ENCODE measurements at places on chromosomes 1 and 21.

DNA sequence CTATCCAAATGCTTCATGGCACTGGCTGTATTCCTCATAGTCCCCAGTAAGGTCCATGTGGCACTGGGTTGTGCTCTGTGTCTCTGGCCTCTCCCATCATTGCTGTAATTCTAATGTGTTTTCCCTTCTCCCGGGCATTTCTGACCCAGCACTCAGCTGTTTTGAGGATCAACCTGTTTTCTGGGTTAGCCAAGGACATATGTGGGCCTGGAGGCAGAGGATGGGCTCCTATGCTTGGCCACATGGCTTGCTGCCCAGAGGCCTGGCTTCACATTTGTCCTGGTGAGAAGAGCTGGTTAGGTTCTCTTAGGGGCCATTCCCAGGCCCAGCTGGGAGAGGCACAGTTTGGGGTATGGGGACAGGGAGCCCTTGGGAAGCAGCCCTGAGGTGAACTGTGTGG is 103.1 kb downstream of the FAM78B start:
- DNase-seq = no peak

DNA sequence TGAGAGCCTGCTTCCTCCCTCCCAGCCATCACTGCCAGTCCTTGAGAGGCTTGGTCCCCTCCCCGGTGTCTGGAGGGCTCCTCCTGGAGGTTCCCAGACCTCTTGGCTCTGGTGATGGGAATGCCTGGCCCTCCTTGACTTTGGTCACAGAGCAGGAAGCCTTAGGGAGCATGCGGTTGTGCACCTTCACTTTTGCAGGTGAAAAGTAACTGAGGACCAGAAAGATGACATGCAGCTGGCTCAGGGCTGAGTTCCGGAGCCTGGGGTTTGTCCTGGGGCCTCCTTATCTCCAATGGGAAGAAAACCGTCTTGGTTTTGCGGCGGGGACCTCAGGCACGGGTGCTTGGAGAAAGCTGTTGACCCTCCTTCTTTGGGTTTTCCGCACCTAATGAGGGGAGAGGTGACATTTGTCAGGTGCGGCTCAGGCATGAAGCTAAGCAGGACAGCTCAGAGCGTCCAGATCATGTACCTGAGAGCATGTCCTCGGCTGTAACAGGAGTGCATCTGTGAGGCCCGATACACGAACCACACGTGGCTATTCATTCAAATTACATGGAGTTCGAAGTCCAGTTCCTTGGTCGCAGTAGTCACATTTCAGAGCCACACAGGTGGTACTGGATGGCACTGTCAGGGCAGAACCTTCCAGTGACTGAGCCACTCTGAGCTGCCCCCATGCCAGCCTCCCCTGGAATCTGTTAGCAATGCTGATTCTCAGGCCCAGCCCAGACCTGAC is 608 bp upstream of the MX2 start:
- DNase-seq = no peak

- DNase-seq = no peak
Observed at GRCh38 chr1:113247782-113248181, 142.5 kb upstream of the MAGI3 start.

DNA sequence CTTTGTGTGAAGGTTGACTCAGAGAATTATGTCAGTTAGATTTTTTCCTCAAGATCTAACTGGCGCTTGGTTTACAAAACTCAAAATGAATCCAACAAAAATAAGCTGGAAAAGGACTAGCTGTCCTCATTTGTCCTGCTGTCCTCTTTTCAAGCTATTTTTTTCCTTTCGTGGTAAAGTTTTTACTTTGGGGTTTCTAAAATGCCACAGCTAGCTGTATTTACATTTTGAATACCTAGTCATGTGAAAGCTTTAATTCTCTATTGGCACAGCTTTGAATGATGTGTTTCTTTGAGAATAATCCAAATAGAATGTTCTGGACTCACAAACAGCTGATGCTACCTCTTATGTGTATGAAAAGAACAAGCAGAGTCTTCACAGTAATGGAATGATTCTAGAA is 673.6 kb upstream of the NR5A2 start:
- DNase-seq = no peak

- DNase-seq = no peak
Observed at GRCh38 chr1:211734791-211735190, 59.4 kb upstream of the NEK2 start.

DNA sequence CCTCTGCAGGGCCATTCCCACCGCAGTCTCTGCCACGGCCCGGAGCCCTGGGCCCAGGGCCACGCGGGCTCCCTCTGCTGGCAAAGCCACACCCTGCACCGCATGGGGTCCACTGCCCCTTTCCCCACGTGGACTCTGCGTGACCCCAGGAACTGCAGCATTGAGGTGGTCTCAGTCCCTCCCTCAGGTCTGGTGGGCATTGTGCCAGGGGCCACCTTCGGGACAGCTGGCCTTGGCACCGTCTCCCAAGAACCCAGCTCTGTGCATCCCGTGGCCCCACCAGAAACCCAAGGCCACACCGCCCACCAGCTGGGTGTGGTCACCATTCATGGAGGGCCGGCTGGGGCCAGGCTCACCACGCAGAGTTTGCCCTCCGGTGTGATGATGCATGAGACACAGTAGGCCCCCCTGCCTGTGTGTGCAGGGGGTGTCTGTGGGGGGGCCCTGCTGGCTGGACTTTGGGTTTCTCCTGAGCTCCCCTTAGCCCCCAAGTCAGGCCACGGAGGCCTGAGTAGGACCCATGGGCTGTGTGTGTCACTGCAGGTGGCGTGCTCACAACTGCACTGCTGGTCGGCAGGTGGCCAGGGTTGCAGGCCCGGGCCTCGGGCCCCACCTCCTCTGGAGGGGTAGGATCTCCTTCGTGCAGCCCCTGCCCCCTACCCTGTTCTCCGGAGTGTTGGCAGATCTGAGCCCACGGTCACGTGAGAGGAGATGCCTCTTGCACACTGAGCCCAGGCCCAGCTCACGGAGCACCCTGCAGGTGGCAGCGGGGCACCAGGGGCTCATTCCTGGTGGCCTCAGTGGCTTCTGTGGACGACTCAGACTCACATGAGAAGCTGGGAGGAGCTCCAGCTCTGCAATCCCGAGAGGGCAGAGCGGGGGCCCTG is 5.8 kb downstream of the VWA1 start:
- DNase-seq = no peak

GRCh38 chr1:175839779-175840669 is 96.6 kb upstream of the TNR start:
- DNase-seq = no peak

DNA sequence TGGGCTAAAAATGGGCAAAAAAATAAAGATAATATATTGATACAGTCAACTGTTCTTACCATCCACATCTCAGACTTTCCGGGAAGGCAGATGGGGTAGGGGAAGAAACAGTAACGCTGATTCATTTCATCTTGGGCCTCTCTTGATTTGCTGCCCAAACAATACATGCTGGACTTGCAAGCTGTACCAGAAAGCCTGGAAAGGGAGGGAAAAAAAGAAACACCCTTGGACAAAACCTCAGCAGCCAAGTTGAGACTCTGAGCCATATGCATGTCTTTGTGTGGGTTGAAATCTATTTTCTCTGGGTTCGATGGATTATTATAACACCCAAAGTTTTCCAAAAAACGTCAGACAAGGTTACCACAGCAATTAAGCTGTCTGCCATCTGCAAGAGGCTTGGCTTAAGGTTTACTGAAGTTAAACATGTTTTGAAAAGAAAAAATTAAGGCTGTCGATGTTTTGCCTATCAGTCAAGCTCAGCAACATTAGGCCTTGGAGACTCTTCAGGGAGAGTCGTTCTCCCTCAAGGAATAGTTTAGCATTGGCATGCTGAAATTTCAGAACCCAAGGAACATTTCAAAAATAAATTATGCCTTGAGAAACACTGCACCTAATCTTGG is 71.2 kb downstream of the PSMG1 start:
- DNase-seq = no peak

DNA sequence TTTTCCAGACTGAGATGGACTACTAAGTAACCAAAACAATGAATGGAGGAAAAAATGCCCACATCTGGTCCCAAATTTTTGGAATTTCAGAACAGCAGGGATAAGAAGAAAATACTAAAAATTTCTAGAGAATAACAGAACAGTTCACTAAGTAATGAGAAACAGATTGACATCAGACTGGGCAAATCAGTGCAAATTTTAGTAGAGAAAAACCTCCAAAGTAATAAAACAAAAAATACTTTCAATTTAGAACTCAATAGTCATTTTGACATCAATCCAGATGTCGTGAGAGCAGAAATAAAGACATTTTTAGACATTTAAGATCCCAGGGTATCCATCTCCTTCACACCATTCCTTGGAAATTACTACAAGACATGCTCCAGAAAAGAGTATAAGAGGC is 39.3 kb downstream of the CRP start:
- DNase-seq = no peak

DNA sequence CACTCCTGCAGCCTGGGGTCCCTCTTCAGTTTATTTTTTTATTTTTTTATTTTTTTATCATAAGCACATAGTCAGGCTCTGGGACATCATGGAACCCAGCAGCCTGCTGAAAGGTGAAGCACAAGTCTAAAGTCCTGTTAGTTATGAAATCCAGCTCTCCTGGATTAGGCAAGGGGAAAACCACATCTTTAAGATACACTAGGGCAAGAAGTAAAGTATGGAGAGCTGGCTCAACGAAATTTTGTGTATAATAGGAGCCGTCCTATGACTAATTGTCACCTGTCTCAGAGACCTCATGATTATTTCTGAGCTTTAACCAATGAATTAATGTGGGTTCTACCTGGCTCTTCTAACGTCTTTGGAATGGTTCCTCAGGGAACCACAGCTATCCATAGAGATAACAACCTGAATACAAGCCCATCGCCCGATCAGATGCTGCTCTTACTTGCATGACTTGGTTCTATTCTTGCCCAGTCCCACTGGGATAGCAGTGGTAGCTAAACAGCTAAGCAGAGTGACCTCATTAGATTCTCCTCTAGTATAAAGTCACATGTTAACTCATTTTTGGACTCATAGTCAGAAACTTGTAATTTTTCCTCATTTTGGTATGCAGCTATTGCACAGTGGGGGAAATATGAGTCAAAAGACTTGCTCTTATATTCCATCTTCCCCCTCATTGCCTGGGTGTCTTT is 122.7 kb downstream of the LMO4 start:
- no peak for DNase-seq

- DNase-seq = no peak
Observed at GRCh38 chr1:115676498-115677181, 34.9 kb downstream of the VANGL1 start.

GRCh38 chr1:154492115-154492514 is 9.9 kb upstream of the TDRD10 start:
- DNase-seq = no peak

DNA sequence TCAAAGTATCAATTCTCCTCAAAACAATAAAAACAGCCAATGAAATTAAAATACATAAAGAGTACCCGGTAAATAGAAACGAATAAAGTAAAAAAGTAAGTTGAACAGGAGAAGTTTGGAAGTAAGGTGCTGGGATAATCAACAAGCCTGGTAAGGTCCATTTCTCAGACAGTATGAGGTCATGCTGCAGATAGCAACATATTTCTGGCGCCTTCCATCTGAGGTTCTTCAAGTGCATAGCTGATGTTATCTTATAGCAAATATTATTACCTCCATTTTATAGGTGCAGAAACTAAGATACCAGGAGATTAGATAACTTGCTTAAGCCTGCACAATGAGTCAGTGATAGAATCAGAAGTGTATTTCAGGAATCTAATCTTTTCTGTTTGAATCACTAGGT is 23.7 kb upstream of the CEP350 start:
- DNase-seq = no peak

DNA sequence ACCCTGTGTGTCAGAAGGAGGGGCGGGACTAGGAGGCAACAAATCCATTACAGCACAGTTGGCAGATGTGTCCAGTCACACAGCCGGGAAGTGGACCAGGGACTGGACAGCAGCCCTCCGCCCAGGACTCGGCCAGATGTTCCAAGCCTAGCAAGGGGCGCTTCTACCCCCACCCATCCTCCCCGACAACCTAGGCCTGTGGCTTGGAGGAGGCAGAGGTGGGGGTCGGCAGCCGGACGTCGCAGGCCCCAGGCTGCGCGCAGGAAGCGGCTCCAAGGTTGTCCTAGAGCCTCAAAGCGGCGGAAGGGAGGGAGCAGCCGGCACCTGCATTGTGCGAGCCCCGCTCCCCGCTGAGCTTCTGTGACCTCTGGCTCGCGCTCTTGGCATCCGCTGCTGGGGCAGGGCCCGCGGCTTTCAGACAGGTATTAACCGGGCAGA is 20.6 kb upstream of the MYCL start:
- peak; percentile 58 for DNase-seq

- DNase-seq = no peak
Observed at GRCh38 chr1:202589190-202589930, 120.9 kb downstream of the SYT2 start.

DNA sequence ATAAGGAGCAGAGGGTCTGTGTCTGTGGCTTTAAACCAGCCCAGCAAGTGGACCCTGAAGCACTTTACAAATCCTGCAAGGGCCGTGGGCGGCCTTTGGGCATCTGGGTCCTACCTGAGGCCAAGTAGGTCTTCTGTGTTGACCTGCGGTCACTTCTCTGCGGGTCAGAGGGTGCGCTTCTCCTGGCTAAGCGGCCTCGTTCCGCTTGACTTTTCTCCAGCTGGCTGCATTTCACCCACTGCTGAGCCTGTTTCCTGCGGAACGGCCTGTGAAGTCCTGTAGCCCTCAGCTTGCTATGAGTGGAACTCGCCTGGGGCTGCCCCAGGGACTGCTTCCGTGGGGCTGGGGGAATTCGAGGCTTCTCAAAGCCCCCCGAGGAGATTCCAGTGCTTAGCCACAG is 43.3 kb downstream of the SLC37A1 start:
- DNase-seq = peak; percentile 82

DNA sequence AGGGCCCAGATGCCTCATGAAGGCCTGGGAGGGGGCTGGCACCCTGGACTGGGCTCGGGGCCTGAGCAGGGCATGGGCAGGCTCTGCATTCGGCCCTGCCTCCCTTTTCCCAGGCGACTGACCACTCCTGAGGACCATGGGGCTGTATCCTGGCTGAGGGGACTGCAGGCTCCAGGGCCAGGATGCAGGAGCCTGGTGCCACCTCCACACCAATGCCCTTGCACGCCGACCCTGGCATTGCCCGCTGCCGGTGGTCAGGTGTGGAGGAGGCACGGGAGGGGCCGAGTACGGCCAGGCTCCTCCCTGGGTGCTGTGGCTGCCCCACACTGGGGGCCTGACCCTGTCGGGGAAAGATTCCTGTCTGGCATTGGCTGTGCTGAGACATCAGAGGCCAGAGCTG is 128.9 kb downstream of the SIK1 start:
- peak; percentile 70 for DNase-seq

GRCh38 chr1:45412899-45413298 is 72.7 kb upstream of the MUTYH start:
- no peak for DNase-seq

Data from chondrocyte (in vitro differentiated cells).